ENCODE measurements at places on chromosomes 2 and 18. TPM values are rescaled to one million over a fixed set of nuclear protein-coding genes. Genes with fewer than 3 reads are reported as not detected.

CNGA3 gene
- 0.10 TPM for total RNA-seq

OSGEPL1 gene
- 10.1 TPM for total RNA-seq

SP140L gene
- total RNA-seq, result 24.9 TPM

NCKAP5 gene
- 4.0 TPM for total RNA-seq

Measured in left lung (tissue), 14 donors.